Fibroblast of upper back skin (primary cell): ENCODE measurements at places on chromosomes 2 and 18.
A peak's percentile ranks its signal among the peaks of the same experiment; 100 is the strongest.

DNA sequence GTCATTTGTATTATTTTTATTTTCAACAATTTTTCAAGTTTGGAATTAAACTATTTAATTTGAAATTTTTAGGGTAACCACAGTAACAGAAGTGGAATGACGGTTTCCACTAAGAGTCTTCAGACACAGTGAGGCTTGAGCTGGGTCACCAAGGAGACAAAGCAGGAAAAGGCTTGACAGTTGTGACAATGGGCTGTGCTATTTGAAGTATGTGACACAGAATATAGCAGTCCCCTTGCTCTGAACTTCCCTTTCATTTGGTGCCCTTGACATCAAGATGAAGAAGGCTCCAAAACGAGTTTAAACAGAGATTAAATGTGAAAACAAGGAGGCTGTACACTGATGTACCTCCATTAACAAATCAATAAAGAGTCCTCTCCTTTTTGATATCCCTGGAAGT is 265.4 kb upstream of the DLGAP1 start:
- no peak for DNase-seq

DNA sequence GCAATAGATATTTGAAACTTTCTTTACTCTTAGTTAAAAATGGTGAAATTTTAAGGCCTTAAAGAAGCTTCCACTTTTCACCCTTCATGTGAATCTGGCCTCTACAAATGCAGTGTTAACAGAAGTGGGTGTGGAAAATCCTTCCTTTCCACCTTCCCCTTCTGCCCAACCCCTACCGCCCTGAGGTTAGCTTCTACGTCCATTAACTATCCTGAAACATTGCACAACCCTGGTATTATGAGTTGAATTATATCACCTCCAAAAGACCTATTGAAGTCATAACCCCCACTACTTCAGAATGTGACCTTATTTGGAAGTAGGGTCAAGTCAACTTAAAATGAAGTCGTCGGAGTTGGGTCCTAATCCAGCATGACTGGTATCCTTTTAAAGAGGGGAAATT is 80.8 kb upstream of the ACSL3 start:
- no peak for DNase-seq

GRCh38 chr18:72840109-72840508 is 27.7 kb downstream of the NETO1 start:
- no peak for DNase-seq

- DNase-seq, result peak; percentile 20
Observed at GRCh38 chr2:101873543-101873942, 118.2 kb upstream of the IL1R2 start.

DNA sequence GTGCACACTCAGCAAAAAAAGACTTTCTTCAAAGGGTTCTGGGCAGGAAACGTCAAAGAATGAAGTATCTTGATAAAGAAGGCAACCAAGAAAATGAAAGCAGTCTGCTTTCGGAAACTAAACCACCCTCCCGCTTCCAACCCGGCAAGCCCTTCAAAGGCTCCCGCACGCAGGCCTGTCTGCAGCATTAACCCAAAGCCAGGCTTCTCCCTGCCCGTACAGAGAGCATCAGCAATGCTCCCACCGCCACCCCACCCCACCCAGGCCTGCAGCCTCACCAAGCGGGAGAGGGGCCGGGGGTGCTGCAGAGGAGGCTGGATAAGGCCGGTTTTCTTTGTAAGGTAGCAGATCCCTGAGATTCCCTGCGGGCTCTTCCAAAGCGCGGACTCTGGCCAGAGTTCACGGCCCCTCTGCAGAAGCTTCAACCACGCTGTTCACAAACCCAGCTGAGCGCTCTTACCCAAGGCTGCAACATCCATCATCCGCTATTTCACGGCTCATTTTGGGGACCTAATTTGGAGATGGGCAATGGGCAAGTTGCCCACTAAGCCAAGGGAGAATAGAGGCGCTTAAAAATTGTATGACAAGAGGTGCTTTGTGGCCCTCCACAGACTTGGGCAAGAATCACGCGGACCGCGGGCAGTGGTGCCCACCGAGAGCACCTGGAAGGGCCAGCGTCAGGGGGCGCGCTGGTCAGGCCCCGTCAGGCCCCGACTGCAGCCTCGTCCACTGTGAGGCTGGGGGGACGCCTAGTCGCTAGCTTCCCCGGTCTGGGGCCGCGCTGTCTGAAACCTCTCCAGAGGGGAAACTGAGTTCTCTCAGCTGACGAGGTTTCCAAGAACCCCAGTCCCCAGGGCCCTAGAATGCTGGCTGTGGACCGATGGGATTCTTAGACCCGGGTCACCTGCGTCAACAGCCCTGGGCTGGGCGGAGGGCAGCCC is 225.4 kb upstream of the ID2 start:
- no peak for DNase-seq

DNA sequence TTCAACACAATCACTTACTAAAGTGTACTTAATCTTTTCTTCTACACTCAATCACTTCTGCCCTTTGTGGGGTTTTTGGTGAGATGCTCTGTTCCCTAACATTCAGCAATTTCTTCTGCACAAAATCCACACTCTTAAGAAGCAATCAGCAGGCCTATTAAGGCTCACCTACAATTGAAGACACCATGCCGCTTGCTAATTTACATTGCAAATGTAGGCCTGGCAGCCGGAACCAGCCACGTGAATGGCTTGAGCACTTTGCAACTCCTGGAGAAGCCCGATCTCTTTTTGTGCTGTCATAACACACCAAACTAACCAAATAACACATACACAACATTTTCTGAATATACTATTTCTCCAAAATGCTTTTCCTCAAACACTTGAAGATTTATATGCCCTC is 66.3 kb downstream of the NYAP2 start:
- DNase-seq, result no peak
